ENCODE measurements at places on chromosomes 11 and 22. TPM values are rescaled to one million over a fixed set of nuclear protein-coding genes. Genes with fewer than 3 reads are reported as not detected.

GRCh38 chr11:12885717-12886239, 123.3 kb upstream of the RASSF10 start:
- no peak for DNase-seq

DNA sequence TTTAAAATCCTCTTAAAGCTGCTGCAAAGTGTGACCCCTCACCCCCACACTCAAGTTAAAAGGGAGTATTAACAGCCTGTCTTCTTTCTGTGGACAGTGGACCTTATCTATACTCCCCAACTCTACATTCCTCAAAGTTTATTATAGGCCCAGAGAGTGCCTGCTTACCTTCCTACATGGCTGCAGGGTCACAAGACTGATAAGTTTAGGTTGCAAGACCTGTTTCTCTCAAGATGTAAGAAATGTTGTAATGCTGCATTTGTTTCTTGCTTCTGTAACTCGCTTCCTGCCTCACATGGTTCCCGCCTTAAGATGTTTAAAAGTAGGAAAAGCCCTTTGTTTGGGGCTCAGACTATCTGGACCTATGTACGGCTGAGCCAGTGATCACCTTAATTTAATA, 10.1 kb upstream of the NXPE1 start:
- no peak for DNase-seq

GRCh38 chr11:35006389-35007128, 90.1 kb downstream of the PDHX start:
- DNase-seq: no peak

DNA sequence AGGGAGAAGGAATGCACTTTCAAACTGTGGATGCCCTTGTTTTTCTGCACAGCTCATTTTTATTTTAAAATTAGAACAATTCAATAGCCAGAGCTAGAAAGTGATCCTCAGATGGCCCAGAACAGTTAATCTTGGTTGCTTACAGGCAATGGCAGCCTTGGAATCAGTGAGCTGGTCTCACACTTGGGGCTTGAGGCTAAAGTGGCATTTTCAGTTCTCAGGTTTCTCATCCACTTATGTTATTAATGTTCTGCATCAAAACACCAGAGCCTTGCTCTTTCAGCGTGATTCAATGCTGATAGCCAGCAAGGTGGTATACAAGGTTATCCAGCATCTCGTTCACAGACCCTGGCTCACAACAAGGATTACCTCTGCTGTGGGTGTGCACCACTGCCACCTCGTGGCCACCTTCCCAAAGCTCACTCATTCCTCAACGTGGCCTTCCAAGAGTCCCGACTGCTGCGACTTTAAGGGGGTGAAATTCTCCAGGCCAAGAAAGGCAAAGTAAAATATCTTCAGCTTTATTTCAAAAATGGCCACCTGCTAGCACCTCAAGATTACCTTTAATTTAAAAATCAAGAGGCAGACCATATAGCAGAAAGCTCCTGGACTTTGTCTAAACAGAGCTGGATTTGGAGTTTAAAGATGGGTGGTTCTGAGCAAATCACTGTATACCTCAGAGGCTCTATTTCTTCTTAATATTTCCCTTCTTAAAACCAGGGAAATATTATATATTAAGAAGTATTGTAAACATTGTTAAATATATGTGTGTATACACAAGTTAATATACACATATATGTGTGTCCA, 34.2 kb upstream of the FSHB start:
- DNase-seq: peak; percentile 81

DNA sequence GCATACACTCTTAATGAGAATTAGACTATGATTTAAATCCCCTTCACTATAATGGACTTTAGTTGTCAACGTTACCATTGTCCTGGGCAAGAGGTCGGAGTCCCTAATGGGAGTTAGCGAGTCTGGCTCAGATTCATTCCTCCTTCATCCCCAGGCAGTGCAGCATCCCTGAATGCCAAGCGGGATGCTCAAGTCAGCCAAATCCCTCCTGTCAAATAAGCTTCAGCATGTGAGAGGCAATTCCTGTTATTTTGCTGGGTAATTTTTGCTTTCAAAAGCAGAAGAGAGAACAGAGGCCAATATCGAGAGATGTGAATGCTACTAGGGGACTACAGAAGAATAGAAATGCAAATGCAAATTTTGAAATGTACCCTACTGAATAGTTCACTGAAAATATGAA, 186.2 kb downstream of the OPCML start:
- no peak for DNase-seq

DNA sequence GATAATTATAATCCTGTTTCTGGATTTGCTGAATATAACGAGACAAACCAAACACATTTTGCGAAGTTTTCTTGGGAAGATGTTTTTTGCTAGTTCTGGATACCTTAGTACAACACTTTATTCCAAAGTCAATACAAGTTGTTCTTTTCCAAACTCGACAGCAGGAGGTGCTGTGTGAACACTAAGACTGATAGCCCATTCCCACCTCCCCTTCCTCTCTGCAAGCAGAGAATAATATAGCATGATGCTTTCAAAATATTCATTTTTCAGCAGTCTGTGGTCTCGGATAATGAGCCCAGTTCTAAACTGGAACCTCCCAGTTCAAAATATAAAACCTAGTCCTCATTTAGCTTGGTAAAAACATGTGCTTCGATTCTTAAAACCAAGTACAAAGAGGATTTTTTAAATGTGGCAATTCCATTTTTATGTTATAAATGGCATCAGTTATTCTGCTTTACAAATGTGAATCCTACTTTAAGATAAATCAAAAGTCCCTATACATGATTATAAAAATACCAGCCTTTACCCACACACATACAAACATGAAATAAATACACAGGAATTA, 129.1 kb downstream of the DCDC1 start:
- DNase-seq: peak; percentile 22

GRCh38 chr11:1652771-1653540, 23.4 kb downstream of the KRTAP5-5 start:
- DNase-seq: peak; percentile 88

DNA sequence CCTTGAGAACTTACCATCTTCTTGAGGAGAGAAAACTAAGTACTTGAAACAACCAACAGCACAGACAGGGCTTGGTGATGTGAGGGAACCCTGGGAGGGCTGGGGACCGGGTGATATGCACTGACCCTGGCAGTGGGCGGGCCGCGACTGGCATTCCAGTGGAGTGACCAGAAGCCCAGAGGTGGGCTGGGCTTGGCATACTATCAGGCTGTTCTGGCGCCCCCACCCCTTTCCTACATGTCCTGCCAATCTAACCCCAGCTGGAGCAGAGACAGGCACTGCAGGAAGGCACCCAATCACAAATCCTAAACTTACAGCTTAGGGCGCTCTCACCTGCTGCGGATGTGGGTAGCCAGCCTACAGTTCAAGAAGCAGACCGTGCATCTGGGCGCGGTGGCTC, 54.0 kb upstream of the GCAT start:
- DNase-seq: no peak

DNA sequence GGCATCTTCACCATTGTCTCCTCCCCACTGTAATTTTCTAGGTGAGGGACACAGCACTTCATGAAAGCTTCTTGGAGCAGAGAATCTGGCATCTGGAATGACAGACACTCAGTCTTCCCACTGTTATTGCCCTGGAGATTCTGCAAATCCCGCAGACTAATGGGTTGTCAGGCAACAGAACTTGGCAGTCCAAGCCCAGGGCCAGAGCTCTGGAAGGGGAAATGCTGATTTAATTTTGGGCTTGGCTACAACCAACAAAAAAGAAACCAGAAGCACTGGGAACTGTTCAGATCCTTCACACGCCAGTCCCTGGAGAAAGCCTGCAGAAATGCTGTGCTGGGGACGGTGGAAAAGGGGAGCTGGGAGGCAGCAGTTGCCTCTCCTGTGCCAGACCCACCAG, 71.5 kb upstream of the BID start:
- DNase-seq: no peak

- no peak for DNase-seq
Measured at GRCh38 chr11:27373856-27374602, 11.0 kb upstream of the CCDC34 start.

DNA sequence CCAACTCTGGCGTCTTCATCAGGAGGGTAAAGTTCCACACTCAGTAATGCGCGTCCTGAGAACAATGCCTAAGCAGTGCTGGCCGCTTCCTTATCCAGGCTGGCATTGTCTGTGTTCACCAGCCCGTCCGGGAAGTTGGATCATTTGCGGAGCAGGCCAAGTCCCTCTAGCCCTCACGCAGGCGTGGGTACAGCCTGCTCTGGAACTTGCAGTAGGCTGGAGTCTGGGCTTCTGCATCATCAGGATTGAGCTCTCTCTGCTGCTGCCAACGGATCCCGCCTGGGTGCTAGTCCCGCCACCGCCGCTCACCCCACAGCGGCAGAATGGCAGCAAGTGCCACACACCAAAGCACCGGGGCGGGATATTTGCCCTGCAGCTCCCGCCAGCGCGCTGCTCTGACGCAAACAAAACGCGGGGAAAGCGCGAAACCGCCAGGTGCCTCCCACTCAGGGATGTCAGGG, 29.0 kb downstream of the GLYATL1 start:
- DNase-seq: peak; percentile 13

GRCh38 chr22:17694193-17694592, 55.6 kb downstream of the BCL2L13 start:
- DNase-seq: no peak

GRCh38 chr11:74462009-74462408, 5.3 kb downstream of the KCNE3 start:
- DNase-seq: peak; percentile 74

GRCh38 chr11:7383406-7383805, 101.9 kb upstream of the OLFML1 start:
- no peak for DNase-seq

DNA sequence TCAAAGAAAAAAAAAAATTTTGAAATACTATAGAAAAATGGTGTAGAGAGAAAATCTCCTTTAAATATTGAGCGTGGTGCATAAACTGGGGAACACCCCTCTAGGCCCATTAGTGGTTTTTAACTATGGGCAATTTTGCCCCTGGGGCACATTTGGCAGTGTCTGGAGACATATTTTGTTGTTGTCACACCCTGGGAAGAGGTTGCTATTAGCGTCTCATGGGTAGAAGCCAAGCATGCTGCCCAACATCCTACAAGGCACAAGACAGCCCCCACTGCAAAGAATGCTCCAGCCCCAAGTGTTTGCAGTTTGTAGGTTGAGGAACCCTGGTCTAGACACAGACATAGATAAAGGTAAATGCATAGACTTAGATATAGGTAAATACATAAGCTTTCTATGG, 92.6 kb downstream of the KIAA1671 start:
- no peak for DNase-seq

GRCh38 chr22:44181033-44181911, 547 bp downstream of the PARVG start:
- DNase-seq: no peak

DNA sequence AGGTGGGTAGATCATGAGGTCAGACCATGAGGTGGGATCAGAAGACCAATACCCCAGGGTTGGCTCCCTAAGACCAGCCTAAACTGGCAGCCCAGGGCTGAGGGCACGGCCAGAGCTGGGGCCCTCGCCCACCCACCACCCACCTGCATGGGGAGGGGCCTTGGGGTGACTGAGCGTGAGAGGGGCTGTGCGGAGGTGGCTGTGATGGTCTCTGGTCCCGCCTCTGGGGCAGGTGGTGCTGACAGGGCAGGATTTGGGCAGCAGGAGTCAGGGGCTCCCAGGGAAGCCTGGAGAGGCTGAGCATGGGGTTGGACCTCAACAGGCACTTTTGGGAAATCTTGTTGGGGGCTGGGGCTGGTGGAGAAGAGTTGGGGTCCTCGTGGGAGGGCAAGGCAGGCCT, 39.8 kb upstream of the MUC5AC start:
- no peak for DNase-seq

GRCh38 chr11:78812513-78813293, 238.0 kb upstream of the NARS2 start:
- DNase-seq: no peak

GRCh38 chr11:57680552-57680874, 12.6 kb downstream of the ZDHHC5 start:
- DNase-seq: no peak

DNA sequence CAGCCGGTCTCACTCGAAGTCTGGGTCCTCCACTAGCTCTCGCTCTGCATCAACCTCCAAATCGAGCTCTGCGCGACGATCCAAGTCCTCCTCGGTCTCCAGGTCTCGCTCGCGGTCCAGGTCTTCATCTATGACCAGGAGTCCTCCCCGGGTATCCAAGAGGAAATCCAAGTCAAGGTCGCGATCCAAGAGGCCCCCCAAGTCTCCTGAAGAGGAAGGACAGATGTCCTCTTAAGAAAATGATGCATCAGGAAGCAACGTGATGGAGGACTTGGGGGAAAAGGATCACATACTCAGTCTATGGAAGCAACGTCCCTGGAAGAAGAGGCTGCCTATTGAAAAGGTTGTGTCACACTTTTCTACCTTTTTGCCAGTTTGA, 1.1 kb downstream of the SRSF8 start:
- no peak for DNase-seq

DNA sequence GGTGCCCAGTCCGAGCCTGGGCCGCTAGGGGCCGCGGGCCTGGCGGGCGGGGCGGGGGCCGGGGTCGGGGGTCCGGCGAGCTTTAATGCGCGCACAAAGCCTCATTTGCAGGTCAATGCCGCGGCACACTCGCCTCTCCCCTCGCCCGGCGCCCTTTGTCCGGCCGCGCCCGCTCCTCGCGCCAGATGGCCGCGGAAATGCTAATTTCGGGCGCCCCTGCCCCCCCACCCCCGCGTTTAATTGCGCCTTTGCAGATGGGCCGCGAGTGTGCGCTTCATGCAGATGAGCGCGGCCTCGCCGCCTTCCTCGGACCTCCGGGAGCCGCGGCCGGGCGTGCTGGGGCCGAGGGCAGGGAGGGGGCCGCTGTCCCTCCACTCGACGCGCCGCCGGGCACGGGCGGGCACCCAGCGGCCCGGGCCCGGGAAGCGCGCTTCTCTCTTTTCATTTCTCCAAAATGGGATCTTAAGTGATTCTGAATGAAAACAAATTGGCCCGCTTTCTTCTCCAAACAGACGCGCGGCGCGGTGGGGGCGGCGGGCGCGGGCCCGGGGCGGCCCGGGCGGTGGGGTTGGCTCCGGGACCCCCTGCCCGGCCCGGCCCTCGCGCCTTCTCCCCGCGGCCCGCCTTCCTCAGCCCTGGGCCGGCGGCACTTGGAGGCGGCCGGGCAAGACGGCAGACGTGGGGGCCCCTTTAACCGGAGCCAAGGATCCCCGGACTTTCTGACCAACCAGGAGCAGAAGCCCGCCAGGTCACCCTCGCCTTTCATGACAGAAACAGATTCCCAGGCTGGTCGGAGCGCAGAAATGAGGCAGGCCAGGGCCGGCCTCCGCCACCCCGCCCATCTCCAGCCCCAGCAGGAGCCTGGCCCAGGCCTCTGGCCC, 22.9 kb downstream of the CDKN1C start:
- DNase-seq: no peak

Gene KRTAP5-11
- total RNA-seq: not detected

Gene KRTAP5-8
- total RNA-seq: 0.39 TPM

Gene CFAP68
- total RNA-seq: 68.5 TPM

Gene CCDC81
- 3.8 TPM for total RNA-seq

Gene MRGPRX3
- not detected for total RNA-seq

Gene SCGB1A1
- total RNA-seq: not detected

Gene ZNF280B
- 73.3 TPM for total RNA-seq

Gene RAB3IL1
- 57.7 TPM for total RNA-seq

Gene IRF7
- total RNA-seq: 13.0 TPM

Gene NECTIN1
- 5.2 TPM for total RNA-seq

Gene GRIA4
- 1.1 TPM for total RNA-seq

Gene VPS37C
- total RNA-seq: 31.0 TPM

Gene TNNI2
- not detected for total RNA-seq

Gene BAIAP2L2
- total RNA-seq: 10.0 TPM

Gene VSIG10L2
- not detected for total RNA-seq

Gene PANX2
- total RNA-seq: 6.3 TPM

Gene PHLDA2
- total RNA-seq: 2.2 TPM

Data from testis (tissue), 5 donors.